ENCODE measurements at places on chromosomes 3 and 15. TPM values are rescaled to one million over a fixed set of nuclear protein-coding genes. Genes with fewer than 3 reads are reported as not detected.
A peak's percentile ranks its signal among the peaks of the same experiment; 100 is the strongest.

- H3K4me3 ChIP-seq: no peak overlapping the region
- DNase-seq: no peak
- H3K27me3 ChIP-seq: no peaks in the 10 kb centered on the region
Observed at GRCh38 chr15:41061667-41062066, 54.4 kb downstream of the INO80 start.

- no peak for DNase-seq
- no peaks in the 10 kb centered on the region for H3K27me3 ChIP-seq
- peak overlapping the region; percentile 51 for H3K4me3 ChIP-seq
- H3K27ac ChIP-seq: peak overlapping the region; percentile 31
Observed at GRCh38 chr3:114900908-114901307, 246.2 kb downstream of the ZBTB20 start.

DNA sequence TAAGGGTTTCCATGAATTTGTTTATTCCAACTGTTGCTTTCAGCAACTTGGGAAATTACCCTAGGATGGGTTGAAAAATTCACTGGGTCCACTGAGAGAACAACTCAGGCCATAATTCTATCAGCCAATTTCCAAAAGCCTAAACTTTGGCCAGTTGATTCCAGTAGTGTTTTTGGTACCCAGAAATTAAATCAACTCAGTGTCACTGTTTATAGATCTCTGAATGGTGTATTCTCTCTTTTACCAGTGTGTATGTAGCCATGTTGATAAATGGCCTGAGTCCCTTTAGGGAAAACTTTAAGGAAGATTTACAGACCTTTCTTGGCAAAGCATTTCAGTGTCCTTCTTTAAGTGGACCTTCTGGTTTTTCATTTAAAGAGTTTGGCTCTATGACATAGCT lies 636.4 kb downstream of the OTOL1 start:
- no peaks in the 10 kb centered on the region for H3K36me3 ChIP-seq
- H3K27me3 ChIP-seq: no peaks in the 10 kb centered on the region
- no peak overlapping the region for H3K4me3 ChIP-seq
- no peaks in the 10 kb centered on the region for H3K4me1 ChIP-seq

- no peaks in the 10 kb centered on the region for H3K36me3 ChIP-seq
- H3K4me1 ChIP-seq: no peaks in the 10 kb centered on the region
- H3K4me3 ChIP-seq: no peak overlapping the region
- no peak for DNase-seq
- H3K27me3 ChIP-seq: no peaks in the 10 kb centered on the region
Observed at GRCh38 chr15:32651229-32651837, 9.8 kb downstream of the SCG5 start.

- H3K27ac ChIP-seq: no peak overlapping the region
- no peak for DNase-seq
- no peaks in the 10 kb centered on the region for H3K4me1 ChIP-seq
- H3K36me3 ChIP-seq: no peaks in the 10 kb centered on the region
- no peak overlapping the region for H3K4me3 ChIP-seq
Observed at GRCh38 chr3:4885316-4885715, 93.9 kb upstream of the BHLHE40 start.

DNA sequence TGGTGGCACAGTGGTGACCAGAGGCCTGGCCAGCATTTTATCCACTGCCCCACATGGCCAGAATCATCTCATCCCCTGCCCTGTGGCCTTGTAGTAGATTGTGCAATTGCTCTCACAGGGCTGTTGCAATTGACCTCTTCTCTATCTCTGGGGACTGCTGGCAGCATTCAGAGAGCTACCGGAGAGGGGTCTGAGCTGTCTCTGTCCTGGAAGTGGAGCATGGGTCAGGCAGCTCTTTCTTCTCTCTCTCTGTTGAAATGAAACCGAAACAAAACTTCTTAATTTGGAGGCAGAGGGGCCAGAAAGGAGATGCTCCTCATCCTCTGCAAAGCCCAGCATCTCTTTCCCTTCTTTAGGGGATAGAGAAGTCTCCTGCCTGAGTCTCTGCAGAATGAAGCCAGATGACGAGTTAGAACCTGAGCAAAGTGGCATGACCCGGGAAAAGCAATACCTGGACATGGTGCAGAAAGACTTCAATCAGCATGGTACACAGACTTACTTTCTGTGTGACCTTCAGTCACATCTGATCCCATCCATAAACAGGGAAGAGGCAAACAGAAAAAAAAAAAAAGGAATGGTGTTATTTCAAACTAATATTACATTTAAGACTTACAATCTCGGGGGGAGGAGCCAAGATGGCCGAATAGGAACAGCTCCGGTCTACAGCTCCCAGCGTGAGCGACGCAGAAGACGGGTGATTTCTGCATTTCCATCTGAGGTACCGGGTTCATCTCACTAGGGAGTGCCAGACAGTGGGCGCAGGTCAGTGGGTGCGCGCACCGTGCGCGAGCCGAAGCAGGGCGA lies 144.5 kb upstream of the BCL6 start:
- H3K36me3 ChIP-seq: no peaks in the 10 kb centered on the region
- H3K27me3 ChIP-seq: no peaks in the 10 kb centered on the region
- H3K27ac ChIP-seq: no peak overlapping the region
- H3K4me3 ChIP-seq: no peak overlapping the region
- no peak for DNase-seq

DNA sequence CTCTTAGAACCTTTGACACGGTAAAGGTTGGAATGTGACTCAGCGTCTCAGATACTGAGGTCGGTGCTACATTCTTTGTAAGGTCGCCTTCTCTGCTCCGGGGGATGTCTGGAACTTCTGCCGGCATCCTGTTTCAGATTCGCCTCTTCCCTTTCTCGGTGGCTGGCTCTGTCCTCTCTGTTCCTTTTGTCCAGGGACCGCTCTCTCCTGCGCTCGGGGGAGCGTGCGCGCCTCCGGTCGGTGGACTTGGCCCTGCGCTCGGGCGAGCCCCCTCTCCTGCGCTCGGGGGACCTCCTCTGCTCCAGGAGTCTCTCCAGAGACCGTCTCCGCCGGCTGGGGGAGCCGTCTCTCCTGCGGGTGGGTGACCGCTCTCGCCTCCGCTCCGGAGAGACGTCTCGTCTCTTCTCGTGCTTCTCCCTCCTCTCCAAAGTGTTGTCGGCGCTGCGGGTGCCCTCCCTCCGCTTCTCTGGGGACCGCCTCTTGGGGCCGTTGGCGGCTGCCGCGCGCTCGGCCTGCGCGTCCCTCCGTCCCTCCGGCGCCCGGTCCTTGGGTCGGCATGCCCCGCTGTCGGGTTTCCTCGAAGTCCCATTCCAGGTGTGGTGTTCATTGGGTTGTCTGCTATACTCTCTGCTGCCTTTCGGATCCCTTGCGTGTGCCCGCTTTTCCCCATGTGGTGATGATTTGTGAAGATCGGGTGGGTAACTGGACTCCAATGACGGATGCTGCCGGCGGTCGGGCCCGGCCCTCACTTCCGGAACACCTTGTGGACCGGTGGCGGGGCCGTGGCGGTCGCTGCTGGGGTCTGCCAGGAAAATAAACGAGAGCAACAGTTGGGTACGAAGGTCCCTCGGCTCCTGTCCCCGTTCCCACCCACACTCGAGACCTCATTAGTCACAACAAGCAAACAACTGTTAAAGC lies 668.8 kb upstream of the ADAMTS9 start:
- H3K27ac ChIP-seq: no peak overlapping the region
- H3K4me1 ChIP-seq: no peaks in the 10 kb centered on the region
- H3K4me3 ChIP-seq: no peak overlapping the region
- peaks cover 10% of the 10 kb centered on the region for H3K36me3 ChIP-seq
- H3K27me3 ChIP-seq: no peaks in the 10 kb centered on the region

- H3K36me3 ChIP-seq: no peaks in the 10 kb centered on the region
- no peak for DNase-seq
- no peak overlapping the region for H3K4me3 ChIP-seq
- H3K27me3 ChIP-seq: no peaks in the 10 kb centered on the region
Observed at GRCh38 chr3:195458316-195458717, 15.5 kb upstream of the ACAP2 start.

GRCh38 chr3:125602752-125603649 lies 7.7 kb upstream of the OSBPL11 start:
- peak overlapping the region; percentile 29 for H3K27ac ChIP-seq
- no peaks in the 10 kb centered on the region for H3K4me1 ChIP-seq
- H3K27me3 ChIP-seq: no peaks in the 10 kb centered on the region
- DNase-seq: peak; percentile 56

GRCh38 chr3:7813365-7813764 lies 688.3 kb upstream of the LMCD1 start:
- H3K36me3 ChIP-seq: no peaks in the 10 kb centered on the region
- no peak for DNase-seq
- H3K4me3 ChIP-seq: no peak overlapping the region
- H3K27ac ChIP-seq: no peak overlapping the region
- H3K27me3 ChIP-seq: no peaks in the 10 kb centered on the region
- H3K4me1 ChIP-seq: no peaks in the 10 kb centered on the region

DNA sequence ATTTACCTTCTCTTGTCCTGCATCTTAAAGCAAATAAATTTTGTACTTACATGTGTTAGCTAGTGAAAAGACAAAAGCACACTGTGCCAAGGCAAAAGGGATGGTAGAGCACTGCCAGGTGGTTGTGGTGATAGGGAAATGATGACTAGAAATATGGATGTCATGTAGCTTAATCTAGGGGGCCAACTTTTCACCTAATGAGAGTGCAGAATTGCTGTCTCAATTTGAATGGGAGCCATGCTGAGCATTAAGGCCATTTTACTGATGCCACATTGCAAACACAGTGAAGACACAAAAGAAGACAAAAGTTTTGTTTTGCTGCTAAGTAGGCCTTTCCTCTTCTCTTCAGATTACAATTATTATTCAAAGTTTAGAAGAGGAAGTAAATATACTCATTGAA lies 274.7 kb downstream of the PDCD6IP start:
- no peaks in the 10 kb centered on the region for H3K36me3 ChIP-seq
- no peaks in the 10 kb centered on the region for H3K27me3 ChIP-seq
- no peak overlapping the region for H3K4me3 ChIP-seq
- no peaks in the 10 kb centered on the region for H3K4me1 ChIP-seq
- H3K27ac ChIP-seq: no peak overlapping the region

- H3K36me3 ChIP-seq: peaks cover 6% of the 10 kb centered on the region
- H3K4me1 ChIP-seq: peaks cover 14% of the 10 kb centered on the region
- H3K27ac ChIP-seq: peak overlapping the region; percentile 43
- no peak for DNase-seq
- H3K4me3 ChIP-seq: no peak overlapping the region
Observed at GRCh38 chr3:71011565-71012287, 571.8 kb downstream of the FOXP1 start.

DNA sequence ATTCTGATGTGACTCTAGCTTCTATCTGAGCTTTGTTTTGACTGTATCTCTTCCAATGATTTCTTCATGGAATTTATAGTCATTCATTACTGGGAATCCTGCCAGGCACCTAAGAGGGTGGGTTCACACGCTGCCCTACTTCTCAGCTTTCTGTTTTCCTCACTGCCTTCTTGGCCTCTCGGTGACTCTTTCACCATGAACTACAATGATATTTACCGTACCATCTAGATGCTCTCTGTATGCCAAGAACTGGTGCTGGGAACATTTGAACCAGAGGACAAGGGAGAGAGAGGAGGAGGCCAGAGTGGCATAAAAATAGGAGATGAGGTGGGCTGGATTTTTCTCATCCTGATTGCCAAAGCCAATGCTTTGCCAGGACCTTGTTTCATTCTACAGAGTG lies 280.0 kb upstream of the P2RY1 start:
- peak overlapping the region; percentile 29 for H3K27ac ChIP-seq
- no peaks in the 10 kb centered on the region for H3K36me3 ChIP-seq
- H3K4me3 ChIP-seq: no peak overlapping the region
- H3K4me1 ChIP-seq: peaks cover 6% of the 10 kb centered on the region
- peak; percentile 72 for DNase-seq

- peak overlapping the region; percentile 86 for H3K27ac ChIP-seq
- H3K4me3 ChIP-seq: no peak overlapping the region
- H3K4me1 ChIP-seq: peaks cover 49% of the 10 kb centered on the region
- H3K27me3 ChIP-seq: no peaks in the 10 kb centered on the region
- no peaks in the 10 kb centered on the region for H3K36me3 ChIP-seq
Observed at GRCh38 chr15:67150023-67150860, 84.8 kb downstream of the SMAD3 start.

UQCC5 gene
- total RNA-seq: not detected

C3orf20 gene
- not detected for total RNA-seq

HYAL1 gene
- 49.5 TPM for total RNA-seq

SST gene
- not detected for total RNA-seq

Measured in ascending aorta (tissue), 2 donors.